ENCODE measurements at places on chromosomes 6 and 20. TPM values are rescaled to one million over a fixed set of nuclear protein-coding genes. Genes with fewer than 3 reads are reported as not detected.

The HLA-DQA2 gene
- 0.34 TPM for polyA plus RNA-seq

DNA sequence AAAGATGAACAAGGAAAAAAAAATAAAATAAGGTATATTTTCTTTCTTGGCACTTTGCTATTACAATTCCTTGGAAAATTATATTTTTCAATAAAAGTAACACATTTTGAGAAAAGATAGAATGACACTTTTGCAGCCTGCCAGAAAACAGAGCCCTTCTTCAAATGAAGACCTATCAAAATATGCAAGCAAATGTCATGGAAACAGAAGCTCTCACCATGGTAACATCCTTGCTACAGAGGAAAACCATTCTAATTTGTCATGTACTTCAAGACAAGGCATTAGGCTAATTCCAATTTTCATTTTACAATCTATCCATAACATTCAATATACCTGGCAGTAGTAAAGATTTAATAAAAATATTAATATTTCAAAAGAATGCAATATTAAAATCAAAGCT is 177.9 kb downstream of the RNGTT start:
- DNase-seq: no peak

- no peak for DNase-seq
Measured at GRCh38 chr6:98324446-98324845, 509.9 kb upstream of the POU3F2 start.

GRCh38 chr6:96522465-96523009 is 931 bp downstream of the UFL1 start:
- peak; percentile 16 for DNase-seq

DNA sequence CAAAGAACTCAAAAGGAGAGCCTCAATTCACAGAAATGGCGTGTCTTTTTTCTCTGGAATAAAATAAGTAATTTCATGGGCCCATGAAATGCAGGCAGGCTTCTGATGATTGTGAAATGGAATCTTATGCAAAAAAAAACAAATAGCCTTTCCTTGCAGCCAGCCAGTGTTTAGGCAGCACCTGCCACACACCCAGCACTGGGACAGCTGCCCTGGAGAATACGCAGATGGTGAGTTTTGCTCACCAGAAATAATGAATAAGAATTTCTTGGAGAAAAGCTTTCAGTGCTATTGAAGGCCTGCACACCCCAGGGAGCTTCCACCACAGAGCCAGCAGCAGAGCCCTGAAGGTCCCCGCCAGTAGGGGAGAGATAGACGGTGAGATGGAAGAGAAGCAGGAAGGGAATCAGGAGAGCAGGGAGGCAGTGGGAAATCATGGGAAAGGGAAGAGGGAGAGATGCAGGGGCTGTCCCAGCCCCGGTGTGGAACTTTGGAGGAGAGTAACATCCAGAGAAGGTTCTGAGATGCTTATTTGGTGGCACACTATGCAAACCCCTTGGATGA is 54.9 kb downstream of the PXDC1 start:
- DNase-seq: no peak

DNA sequence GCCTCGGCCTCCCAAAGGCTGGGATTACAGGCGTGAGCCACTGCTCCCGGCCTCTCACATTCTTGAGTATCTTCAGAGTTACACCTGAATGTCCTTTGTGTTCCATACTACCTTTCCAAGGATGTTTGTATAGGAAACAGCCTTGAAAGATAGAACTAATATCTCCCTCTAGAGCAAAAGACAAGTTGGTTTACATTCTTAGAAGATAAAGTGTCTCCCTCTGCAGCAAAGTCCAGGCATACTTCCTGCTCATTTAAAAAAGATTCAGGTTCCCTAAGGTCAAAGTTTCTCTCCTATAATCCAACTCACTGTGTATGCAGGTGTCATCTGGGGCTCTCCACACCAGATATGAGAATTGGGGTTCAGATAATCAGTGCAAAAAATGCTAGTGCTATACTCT is 224.4 kb downstream of the TPBG start:
- no peak for DNase-seq

DNA sequence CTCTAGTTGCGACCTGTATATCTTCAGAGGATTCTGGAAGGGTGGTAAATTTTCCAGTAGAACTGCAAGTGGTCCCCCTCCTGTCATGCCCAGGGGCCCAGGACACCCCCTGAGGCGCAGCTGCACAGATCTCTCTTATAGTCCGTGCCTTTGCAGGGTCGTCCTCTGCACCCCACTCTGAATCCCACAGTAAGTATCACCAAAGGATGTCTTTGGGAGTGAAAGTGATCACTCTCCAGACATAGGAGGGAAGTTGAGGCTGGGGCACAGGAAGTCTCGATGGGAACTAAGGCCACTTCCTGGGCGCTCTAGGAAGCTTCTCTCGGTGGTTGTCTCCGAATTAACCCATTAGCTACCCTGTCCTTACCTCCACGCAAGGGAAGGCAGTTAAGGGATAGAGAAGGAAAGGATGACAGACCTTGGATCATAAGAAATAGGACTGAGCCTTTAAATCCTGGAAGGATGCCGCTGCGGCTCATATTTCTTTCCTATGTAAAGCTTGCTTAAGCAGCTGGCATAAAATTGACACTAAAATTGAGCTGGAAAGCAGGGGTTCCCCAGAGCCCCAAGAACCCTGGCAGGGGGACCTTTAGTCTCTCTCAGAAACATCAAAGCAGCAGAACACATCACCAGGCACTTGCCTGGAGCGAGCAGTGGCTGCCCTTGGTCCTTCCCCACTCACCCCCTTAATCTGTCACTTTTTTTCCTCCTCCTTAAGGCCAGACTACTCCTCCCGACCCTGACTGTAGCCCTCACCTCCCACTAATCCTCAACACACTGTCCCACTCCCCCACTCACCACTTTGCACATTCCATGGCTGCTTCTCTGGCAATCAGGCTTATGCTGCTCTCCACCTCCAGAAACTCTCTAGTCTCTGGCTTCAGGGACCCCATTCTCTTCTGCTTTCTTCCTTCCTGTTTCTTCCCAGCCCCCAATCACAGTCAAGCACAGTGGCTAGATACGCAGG is at the start of gene ZKSCAN4:
Gene ZKSCAN4, minus strand, starts transcription at position 261 of the 967 bp plus-strand sequence. CDS start 289 bp downstream, outside the sequence.
- DNase-seq: peak; percentile 85

The AKAP7 gene
- 14.9 TPM for polyA plus RNA-seq

GRCh38 chr6:41424370-41425058 is 89.1 kb downstream of the NCR2 start:
- no peak for DNase-seq

The ALDH8A1 gene
- 22.8 TPM for polyA plus RNA-seq

DNA sequence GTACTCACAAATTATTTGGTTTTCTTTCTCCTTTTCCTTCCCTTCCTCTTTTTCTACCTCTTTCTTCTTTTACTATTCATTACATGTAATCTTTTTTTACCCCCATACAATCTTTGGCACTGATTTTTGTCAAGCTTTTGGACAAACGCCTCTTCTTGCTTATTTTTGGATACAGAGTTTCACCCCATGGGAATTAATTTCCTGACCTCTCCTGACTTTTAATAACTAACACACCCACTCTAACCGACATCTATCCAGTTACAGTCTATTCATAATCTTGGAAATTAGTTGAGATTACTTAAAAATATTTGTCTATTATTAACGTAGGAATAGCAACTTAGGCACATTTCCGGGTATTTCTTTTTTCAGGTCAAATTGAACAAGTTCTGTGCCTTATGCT is 101.2 kb downstream of the HDGFL1 start:
- no peak for DNase-seq

DNA sequence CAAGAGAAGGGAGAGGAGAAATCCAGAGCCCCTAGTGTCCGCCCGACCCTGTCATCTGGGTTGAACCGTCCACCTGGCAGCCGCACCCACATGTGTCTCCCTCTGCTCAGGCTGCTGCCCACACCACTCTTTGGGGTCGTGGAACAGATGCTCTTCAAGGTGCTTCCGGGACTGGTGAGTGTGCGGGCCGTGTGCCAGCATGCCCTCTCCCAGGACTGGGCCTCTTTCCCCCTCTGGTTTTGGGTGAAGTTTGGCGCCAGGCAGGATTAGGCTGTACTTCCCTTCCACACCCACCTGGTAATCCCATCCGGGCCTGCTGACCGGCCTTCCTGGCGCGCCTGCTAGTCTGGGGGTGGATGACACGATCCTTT is 7.9 kb downstream of the BPIFB3 start:
- DNase-seq: no peak

- no peak for DNase-seq
Measured at GRCh38 chr6:32436995-32437836, 2.5 kb upstream of the HLA-DRA start.

The SMLR1 gene
- 1.1 TPM for polyA plus RNA-seq

GRCh38 chr6:39369987-39370386 is 47.5 kb upstream of the KCNK16 start:
- DNase-seq: no peak

DNA sequence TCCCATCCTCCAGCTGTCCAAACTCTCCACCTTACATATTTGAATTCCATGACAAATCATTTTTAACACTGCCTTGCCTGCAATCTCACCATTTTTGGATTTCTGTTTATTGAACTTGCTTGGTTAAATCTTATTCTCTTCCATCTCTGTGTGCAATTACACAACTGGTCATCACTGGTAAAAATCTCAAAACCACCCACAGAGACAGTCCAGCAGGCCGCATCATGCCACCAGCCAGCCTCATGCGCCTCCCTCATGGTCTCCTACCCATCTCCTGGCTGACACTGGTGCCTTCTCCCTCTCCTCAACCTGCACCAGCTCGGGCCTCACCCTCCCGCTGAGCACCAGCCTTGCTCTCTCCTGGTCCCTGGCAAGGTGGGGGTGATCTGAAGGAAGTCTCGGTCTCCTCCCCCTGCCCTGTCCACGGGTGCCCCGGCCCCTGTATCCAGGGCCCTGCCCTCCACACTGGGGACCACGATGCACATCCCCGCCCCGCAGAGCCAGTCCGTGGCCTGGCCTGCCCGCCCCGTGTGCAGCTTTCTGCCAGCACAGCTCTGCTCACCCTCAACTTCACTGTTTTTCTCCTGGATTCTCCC is 92.0 kb downstream of the THBS2 start:
- DNase-seq: no peak

DNA sequence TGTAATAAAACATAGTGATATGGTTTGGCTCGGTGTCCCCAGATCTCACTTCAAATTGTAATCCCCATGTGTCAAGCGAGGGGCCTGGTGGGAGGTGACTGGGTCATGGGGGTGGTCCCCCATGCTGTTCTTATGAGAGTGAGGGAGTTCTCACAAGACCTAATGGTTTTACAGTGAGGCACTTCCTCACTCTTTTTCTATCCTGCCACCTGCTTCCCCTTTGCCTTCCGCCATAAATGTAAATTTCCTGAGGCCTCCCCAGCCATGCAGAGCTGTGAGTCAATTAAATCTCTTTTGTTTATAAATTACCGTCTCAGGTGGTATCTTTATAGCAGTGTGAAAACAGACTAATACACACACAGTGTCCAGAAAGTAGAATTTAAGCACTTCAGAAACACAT is 78.5 kb downstream of the REPS1 start:
- no peak for DNase-seq

DNA sequence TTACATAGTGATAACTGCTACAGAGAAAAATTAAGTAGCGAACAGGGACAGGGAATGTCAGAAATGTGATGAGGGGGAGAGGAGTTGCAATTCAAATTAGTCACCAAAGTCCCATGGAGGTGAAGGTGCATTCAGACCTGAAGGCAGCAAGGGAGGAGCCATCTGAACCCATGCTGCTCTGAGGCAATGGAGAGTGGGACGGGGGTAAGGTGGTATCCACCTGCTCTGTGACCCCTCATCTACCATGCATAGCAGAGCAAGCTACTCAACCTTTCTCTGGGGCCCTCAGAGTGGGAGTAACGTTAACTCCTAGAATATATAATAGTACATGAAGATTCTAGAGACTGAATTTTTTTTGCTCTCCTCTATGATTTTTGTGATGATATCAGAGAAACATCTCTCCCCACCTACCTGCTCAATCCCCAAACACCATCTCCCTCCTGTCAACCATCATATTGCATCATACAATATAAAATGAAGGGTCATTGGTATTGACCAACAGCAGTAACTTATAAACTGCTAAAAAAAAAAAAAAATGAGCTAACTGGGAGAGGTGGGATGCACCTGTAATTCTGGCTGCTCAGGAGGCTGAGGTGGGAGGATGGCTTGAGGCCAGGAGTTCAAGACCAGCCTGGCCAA is 16.6 kb upstream of the SCML4 start:
- DNase-seq: no peak

DNA sequence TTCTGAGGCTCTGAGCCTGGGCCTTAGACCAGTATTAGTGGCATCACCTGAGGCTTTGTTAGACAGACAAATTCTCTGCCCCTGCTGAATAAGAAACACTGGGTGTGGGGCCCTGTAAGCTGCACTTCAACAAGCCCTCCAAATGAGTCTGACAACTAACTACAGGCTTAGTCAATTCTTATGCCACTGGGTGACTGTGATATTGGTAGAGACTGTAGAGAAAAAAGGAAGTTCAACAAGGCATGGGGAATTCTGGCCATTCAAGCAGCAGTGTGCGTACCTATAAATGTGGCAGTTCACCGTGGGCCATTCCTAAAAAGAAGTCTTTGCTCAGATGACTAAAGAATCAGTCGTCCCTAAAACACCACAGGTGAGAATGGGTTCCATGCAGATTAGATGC is 82.7 kb downstream of the MDN1 start:
- DNase-seq: no peak

The MAP3K4 gene
- polyA plus RNA-seq: 36.7 TPM

DNA sequence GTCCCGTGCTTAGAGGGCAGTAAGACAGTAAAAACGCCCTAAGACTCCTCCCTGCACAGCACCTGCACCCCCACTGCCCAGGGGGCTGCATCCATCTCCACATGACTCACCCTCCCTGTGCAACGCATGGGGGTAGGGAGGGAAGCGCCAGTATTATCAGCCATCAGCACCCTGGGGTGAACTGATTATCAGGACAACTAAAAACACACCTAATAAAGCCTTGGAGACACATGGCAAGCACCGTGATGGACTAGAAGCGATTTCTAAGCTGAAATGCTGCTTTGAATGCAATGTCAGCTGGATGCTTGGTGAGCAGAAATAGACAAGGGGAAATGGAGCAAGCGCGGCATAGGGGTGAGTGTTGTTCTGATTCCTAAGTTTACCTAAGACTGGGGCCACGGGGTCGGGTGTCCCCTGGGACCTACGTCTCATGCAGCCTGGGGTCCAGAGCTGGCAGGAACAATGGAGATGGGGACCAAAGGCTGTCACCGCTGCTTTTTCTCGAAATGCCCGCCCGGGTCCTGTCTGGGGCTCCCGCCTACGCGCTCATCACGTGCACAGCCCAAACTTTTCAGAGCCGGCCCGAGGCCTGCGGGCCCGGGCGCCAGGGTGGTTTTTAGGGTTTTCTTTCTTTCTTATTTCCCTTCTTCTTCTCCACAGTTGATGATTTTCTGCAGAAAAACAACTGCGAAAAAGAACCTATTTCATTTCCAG is 702 bp upstream of the TNFAIP3 start:
- no peak for DNase-seq

DNA sequence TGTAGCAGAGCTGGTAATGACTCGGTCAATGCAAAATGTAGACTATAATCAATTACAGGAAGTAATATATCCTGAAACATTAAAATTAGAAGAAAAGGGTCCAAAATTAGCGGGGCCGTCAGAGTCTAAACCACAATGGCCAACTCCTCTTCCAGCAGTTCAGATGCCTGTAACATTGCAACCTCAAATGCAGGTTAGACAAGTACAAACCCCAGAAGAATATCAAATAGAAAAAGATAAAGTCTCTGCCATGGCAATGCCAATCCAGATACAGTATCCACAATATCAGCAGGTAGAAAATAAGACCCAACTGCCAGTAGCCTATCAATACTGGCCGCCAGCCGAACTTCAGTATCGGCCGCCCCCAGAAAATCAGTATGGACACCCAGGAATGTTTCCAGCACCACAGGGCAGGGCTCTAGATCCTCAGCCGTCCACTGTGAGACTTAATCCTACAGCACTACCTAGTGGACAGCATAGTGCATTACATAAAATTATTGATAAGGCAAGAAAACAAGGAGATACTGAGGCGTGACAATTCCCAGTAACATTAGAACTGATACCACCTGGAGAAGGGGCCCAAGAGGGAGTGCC is 158.4 kb downstream of the GPX5 start:
- no peak for DNase-seq

The ELOVL2 gene
- 8.2 TPM for polyA plus RNA-seq

The SPDEF gene
- polyA plus RNA-seq: not detected
